ENCODE measurements at places on chromosomes 4 and X. TPM values are rescaled to one million over a fixed set of nuclear protein-coding genes. Genes with fewer than 3 reads are reported as not detected.

Gene SMIM31
- not detected for total RNA-seq

Gene GPC4
- 0.30 TPM for total RNA-seq

Gene MBNL3
- 1.6 TPM for total RNA-seq

Gene CXCL11
- not detected for total RNA-seq

Gene ZNF518B
- 24.5 TPM for total RNA-seq

Gene RNF128
- total RNA-seq: 2.6 TPM

Gene IL3RA
- not detected for total RNA-seq

Gene ARHGAP36
- not detected for total RNA-seq

Gene WAS
- total RNA-seq: 1.6 TPM

Gene ETDB
- not detected for total RNA-seq

Gene GPR50
- not detected for total RNA-seq

Gene ZIC3
- total RNA-seq: 0.23 TPM

Gene RASSF6
- total RNA-seq: not detected

Gene F9
- not detected for total RNA-seq

Gene BBS12
- total RNA-seq: 1.5 TPM

Gene EVC
- 20.7 TPM for total RNA-seq

Gene TBX22
- not detected for total RNA-seq

Gene TMA16
- 62.6 TPM for total RNA-seq

Gene TMEM271
- not detected for total RNA-seq

Gene IQSEC2
- 7.6 TPM for total RNA-seq

Gene MSX1
- total RNA-seq: 16.7 TPM

Gene NXF2
- 2.0 TPM for total RNA-seq

Gene FAM156B
- 51.9 TPM for total RNA-seq

Gene PPP2R2C
- 3.9 TPM for total RNA-seq

Gene LUZP4
- total RNA-seq: not detected

Gene ZFP42
- total RNA-seq: 12.5 TPM

Gene SHOX
- total RNA-seq: not detected

Gene SLC38A5
- total RNA-seq: not detected

Gene PWWP3B
- not detected for total RNA-seq

Gene LONRF3
- 10.3 TPM for total RNA-seq

Gene MAEA
- 56.8 TPM for total RNA-seq

Gene LDOC1
- total RNA-seq: 9.7 TPM

Gene MAGEA10
- 10.1 TPM for total RNA-seq

Gene BTK
- not detected for total RNA-seq

Gene BANK1
- 0.11 TPM for total RNA-seq

Gene PRSS12
- total RNA-seq: 23.1 TPM

Gene TSPYL2
- total RNA-seq: 19.0 TPM

Gene ADGRG2
- not detected for total RNA-seq

Gene FAAH2
- total RNA-seq: 0.11 TPM

Gene PRKG2
- 0.64 TPM for total RNA-seq

Gene RBM41
- 6.1 TPM for total RNA-seq
